ENCODE measurements at places on chromosomes 4 and X. TPM values are rescaled to one million over a fixed set of nuclear protein-coding genes. Genes with fewer than 3 reads are reported as not detected.

Gene BEND2
- total RNA-seq = not detected

Gene FGF5
- 2.6 TPM for total RNA-seq

Gene RGS12
- 10.3 TPM for total RNA-seq

Gene TMEM31
- total RNA-seq = not detected

Gene OTOP1
- not detected for total RNA-seq

Gene NEUROG2
- not detected for total RNA-seq

Gene PHOX2B
- not detected for total RNA-seq

GRCh38 chr4:138576684-138577083 lies 334.5 kb upstream of the SLC7A11 start:
- DNase-seq = peak; percentile 64

DNA sequence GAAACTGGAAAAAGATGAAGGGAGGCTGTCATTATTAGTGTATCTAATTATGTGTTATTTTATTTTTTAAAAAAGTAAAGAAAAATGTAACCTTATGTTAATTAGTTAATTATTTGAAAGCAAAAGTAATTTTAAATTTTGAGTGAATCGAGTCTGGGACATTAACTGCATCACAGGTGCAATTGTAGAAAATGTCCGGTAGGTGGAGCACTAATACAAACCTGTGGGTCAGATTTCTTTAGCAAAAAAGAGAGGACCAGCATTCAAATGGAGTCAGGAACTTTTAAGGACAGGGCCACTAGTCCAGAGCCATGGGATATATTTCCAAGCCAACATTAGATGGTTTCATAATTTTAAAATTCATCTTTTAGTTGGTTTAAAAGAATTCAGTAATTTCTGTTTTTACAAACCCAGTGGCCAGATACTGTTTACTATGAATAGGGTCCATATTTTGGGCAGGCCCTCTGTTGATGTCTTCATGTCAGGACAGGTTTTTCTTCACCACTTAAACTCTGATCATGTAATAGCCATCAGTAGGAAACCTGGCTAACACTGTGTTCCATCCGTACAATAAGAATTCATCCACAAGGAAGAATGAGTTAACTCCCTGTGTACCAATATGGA lies 27.2 kb downstream of the BST1 start:
- DNase-seq = peak; percentile 63

DNA sequence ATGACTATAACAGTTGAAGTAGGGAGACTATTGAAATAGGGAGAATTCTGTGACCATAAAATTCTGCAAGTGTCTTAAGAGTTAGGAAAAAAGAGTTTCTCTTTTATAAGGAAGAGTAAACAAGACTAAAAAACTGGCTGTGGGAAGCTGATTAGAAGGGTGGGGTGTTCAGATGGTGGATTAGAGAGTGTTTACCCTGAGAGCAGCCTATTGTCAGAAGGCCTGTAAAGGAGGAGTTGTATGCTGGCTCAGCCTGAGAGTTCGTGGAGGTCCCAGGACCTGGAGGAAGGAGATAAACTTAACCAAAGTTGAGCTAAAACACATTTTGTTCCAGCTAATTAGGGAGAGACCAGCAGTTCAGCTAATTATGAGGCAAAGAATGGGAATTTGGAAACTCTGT lies 629.7 kb downstream of the PCDH7 start:
- no peak for DNase-seq

GRCh38 chr4:65381648-65382047 lies 288.6 kb downstream of the EPHA5 start:
- no peak for DNase-seq

GRCh38 chrX:20973038-20973437 lies 401.2 kb upstream of the CNKSR2 start:
- no peak for DNase-seq

GRCh38 chrX:103780336-103781061 lies 3.9 kb downstream of the PLP1 start:
- DNase-seq = no peak

- DNase-seq = peak; percentile 60
These were observed 8.9 kb downstream of the ANXA3 start for GRCh38 chr4:78560296-78560963.

- peak; percentile 79 for DNase-seq
These were observed 8.9 kb upstream of the HTRA3 start for GRCh38 chr4:8260656-8261111.

- no peak for DNase-seq
These were observed 34.4 kb downstream of the ARHGEF38 start for GRCh38 chr4:105586638-105587328.

- peak; percentile 71 for DNase-seq
These were observed 54.9 kb downstream of the F8 start for GRCh38 chrX:154967603-154968002.

- no peak for DNase-seq
These were observed 14.5 kb downstream of the MAGEA9B start for GRCh38 chrX:149572743-149573142.

DNA sequence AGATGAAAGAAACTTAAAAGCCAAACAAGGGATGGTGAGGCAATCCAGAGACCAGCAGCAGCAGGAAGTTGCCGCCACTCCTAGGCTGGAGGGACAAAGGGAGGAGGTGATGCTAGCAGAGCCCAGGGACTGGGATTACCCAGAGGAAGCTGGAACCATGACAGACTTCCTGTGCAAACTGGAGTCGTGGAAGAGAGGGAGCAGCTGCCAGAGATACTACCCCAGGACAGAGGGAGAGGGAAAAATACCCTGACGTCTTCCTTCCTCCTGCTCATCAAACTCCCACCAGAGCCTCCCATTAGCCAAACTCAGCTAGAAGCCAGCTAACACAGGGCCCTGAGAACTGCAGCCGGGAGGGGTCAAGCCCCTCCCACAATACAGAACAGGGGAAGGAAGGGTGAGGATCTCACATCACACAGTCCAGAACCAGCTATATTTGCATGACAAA lies 101.2 kb upstream of the KLF3 start:
- DNase-seq = peak; percentile 6

GRCh38 chr4:121009578-121010478 lies 62.5 kb downstream of the NDNF start:
- DNase-seq = no peak

DNA sequence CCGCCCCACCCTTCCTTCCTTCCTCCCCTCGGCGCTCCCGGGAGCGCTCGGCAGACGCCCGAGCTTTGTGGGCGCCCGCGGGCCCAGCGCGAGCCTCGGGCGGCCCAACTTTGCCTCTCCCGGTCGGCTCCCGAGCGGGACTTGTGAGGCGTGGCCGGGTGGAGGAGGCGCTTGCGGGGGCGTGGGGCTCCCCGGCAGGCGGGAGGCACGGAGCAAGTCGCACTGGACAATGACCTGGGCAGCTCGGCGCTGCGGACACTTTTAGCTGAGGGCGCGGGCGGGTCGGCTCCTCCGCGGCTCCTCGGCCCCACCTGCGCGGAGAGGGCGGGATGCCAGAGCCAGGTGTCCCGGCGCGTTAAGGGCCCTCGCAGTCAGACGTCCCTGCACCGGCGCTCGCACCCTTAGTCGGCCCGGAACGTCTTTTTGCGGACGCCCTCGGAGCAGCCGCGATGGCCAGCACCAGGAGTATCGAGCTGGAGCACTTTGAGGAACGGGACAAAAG lies 385 bp downstream of the DCLK2 start:
- peak; percentile 17 for DNase-seq

DNA sequence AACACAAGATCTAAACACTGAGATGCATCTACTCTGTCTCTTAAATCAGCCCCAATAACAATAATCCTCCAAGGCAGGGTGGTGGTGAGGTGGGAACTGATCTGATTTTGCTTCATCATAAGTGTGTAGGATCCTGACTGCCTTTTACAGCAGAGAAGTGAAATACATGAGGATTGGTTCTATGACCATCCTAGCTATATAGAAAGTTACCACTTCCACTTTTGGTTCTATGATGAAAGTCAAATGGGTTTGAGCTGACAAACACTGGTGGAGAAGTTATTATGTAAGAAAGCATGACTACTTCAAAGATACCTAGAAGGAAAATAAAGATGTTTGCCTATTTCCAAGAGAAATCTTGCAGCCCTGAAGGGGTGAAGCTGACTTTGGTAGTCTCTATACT lies 181.6 kb downstream of the NKX6-1 start:
- no peak for DNase-seq

DNA sequence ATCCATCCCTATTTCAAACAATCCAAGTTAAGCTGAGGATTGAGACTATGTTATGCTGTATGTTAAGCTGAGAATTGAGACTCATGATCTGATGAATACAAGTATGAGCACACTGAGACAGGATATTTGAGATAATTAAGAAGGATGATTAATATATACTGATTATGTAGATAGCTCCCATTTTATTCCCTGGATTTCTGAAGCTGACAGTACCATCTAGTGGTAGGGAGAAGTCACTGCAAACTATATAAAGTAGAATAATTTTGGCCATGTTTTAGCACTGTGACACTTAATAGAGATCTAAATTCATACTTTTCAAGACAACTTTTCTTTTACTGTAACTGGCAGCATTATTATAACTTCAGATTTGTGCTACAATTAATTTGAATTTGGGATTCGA lies 63.8 kb upstream of the HPRT1 start:
- peak; percentile 37 for DNase-seq

DNA sequence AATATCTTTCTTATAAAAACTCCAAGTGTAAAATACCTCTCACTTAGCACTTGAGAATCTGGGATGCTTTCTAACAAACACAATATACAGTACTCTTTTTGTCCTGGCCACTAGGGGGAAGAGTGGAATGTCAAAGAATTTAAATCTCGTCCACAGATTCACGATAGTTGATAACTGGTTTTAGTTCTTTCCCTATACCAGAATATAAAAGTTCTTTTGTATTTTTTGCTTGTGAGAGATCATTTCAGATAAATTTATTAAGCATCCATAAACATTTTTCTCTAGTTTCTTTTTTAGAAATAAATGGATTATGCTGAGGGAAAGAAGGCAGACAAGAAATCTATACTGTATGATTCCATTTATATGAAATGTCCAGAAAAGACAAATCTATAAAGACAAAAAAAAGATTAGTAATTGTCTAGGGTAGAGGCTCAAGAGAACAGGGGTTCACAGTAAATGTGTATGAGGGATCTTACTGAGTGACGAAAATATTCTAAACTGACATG lies 50.4 kb downstream of the MGARP start:
- DNase-seq = peak; percentile 62
